ENCODE measurements at places on chromosomes 12 and 14.

DNA sequence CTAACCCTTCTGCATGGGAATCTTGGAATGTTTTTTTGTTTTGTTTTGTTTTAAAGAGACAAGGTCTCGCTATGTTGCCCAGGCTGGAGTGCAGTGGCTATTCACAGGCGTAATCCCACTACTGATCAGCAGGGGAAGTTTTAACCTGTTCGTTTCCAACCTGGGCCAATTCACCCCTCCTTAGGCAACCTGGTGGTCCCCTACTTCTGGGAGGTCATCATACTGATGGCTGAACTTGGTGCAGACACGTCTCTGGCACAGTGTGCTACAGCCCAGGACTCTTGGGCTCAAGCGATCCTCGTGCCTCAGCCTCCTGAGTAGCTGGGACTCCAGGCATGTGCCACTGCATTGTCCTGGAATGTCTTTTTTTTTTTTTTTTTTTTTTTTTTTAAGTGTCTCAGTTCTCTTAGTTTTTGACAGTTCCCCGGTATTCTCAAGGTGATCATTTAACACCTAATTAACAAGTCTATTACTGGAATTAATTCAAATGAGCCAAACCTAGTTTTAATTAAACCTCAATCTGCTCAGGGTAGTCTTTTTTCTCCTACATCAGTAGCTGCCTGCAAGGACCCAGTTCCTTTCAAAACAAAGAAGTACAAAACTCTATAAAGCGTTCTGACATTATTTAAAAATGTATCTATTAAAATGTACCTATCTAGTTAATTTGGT lies 49.0 kb upstream of the ISM2 start:
- DNase-seq, result no peak

DNA sequence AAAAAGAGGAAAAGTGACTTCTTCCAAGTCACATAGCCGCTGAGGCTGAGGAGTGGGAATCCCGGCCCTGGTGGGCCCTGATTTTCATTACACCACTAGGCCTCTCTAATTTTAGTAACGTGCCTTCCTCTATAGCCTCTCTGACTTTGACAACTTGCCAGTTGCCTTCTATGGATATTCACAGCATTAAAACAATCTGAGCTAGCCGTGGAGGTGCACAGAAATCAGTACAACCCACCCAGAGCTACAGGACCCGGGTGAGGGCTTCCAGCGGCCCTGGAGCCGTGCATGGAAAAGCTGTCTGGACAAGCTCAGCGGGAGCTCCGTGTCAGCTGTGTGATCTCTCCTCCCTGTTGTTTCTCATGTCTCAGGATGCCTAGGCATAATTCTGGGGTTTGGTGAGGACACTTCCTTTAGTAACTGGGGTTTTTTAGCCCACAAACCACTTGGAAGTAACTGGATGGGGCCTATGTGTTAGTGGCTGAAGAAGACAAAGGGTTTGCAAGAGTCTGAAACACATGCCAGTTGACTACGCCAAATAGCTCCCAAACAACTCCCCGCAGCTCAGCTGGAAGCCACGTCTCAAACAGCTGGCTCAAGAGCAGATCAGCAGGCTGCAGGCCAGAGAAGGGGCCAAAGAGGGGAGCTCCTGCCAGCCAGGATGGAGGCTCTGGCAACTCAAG lies 53.0 kb downstream of the SSH1 start:
- no peak for DNase-seq

GRCh38 chr12:123200414-123200813 lies 32.5 kb downstream of the MPHOSPH9 start:
- DNase-seq, result no peak

GRCh38 chr12:26056335-26056734 lies 68.5 kb downstream of the BHLHE41 start:
- DNase-seq, result no peak

- DNase-seq, result no peak
Observed at GRCh38 chr12:105109465-105110212, 2.1 kb downstream of the WASHC4 start.

All from stimulated activated CD8-positive, alpha-beta memory T cell treated with anti-CD3 and anti-CD28 coated beads, Interleukin-2, amount 100 ng/mL, for 1 hour (primary cell).